ENCODE measurements at places on chromosomes 1 and 21.

DNA sequence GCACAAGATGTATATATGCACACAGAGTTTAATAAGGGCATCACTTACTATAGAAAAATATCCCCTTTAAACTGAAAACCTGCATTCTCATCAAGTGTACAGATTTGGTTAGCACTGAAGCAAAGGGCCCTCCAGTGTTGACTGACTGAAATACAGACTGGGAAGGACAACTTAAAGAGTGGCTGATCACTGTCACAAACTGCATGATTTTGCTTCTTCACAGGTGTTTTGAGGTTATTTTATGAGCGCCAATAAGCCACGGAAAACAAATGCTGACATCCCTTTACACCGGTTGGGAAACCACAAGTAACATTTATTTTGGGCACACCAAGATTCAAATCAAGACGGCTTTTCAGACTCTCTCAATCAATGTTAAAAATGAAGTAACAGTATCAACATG is 30.9 kb upstream of the RAP1GAP start:
- no peak for DNase-seq

DNA sequence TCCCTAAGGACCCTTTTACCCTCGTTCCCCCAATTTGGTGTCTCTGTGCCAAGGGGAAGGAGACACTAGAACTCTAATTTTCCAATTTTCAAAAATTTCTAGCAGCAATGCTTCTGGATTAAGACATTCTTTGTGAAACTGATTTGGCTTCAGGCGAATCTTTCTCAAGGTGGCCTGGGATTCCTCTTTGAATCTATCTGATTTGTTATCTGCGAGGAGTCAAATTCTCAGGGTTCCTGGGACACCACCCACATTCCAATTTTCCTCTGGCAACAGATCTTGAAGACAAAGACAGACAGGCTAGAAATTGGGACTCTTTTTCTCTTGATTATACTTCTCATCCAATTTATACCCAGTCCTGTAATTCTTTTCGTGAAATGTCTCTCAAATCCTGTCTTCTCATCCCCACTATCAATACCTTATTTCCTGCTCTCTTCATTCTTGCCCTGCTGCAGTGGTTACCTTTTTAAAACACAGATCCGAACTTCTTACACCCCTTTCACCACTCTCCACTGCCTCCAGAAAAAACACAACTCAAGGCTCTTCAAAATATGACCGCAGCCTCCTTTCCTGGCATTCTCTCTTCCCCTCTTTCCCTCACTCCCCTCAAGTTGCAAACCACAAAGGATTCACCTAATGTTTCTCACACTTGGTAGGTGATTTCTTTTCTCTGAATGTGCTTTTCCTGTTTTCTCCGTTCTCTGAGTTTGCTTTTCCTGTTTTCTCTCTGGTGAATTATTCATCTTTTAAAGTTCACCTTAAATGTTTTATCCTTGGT is 2.7 kb upstream of the MPZL1 start:
- DNase-seq = no peak

DNA sequence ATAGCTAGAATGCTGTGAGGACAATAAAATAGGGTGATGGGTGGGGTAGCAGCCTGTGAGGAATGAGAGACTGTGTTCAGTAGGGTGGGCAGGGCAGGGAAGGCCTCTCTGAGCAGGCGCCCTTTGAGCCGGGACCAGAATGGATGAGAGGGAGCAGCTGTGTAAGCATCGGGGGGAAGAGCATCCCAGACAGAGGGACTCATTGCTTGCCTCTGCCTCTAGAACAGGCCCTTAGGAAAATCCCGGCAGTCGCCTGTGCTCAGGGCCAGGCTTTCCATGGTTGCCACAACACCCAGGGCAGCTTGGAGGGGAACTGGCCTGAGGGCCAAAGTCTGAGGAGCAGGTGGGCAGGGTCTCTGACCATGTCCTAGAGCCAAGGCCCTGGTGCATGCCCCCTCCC is 774 bp downstream of the SLC2A7 start:
- no peak for DNase-seq

DNA sequence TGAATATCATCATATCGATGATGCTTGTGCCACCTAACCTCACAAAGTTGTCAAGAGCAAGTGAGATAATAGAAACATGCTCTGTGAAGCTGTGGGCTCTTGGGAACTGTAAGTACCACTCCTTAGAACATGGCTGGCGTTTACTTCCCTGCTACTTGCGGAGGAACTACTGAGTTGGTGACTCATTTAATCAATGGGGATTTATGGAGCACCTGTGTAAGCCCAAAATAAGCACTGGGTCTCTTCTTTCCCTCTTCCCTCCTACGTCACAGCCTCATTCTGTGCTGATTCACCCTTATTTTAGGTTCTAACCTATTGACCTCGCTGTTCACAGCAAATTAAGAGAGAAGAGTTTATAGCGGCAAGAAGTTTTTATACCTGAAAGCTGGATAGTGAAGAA is 52.9 kb downstream of the PRDM2 start:
- DNase-seq = no peak

- no peak for DNase-seq
Measured at GRCh38 chr1:228143480-228144192, 3.6 kb downstream of the GUK1 start.

DNA sequence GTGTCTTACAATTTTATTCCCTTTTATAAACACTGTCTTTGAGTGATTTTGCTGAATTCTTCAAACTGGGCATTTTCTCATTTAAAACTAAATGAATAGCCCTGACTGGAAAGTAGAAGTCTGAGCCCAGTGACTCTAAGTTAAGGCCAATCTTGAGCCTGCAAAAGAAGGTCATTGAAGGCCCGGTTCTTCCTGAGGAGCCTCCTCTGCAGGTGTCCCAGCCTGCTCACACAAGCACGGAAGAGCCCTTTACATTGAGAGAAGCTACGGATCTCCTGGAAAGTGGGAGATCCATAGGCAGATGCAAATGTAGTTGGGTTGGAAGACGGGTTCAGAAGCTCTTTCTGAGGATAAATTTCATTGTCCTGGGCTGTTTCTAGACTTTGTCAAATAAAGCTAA is 3.9 kb downstream of the ZNF678 start:
- no peak for DNase-seq

DNA sequence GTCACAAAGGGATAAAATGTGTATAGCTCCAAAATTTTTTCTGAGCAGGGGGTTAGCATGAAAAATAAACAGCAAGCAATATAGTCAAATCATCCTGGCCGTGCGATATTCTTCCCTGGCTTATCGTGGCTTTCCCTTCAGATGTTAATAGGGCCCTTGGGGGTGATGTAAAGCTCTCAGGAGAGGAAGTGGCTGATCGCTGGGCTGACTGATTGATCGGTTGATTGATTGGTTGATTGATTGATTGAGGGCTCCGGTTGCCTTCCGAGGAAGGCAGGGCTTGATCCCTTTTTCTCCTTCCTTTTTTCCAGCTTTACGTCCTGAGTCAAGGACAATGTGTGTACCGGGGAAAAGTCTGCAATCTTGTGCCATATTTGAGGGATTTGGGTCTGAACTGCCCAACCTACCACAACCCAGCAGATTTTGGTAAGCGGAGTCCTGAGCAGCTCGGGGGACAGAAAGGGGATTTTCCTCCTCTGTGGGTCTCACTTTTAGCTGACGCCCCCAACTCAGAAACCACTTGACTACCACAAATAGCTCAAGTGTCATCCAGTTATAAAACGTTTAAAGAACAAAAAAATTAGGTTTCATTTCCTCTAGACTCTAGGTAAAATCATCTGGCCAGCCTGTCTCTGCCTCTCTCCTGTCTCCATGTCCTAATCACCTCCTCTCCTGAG is 29.5 kb downstream of the TFF3 start:
- no peak for DNase-seq

DNA sequence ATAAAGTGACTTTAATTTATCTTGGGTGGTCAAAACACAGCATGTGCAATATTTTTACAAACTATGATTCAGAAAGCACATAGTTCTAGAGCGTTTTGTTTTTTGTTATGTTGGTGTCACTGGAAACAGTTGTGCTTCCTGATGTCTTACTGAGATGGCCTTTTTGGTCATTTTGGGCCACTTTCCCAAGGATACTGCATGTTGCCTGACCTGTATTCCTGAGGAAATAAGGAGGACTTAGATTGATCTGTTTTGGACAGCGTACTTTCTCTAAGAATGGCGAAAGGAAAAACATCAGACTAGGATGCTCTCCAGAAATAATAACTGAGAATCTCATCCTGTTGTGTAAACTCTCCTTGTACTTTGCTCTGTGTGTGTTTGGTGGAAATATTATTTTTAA is 451.2 kb downstream of the USP25 start:
- no peak for DNase-seq

GRCh38 chr21:45719177-45719802 is 75.8 kb downstream of the PCBP3 start:
- DNase-seq = no peak

Data from naive thymus-derived CD8-positive, alpha-beta T cell (primary cell).